ENCODE measurements at places on chromosomes 11 and 22. TPM values are rescaled to one million over a fixed set of nuclear protein-coding genes. Genes with fewer than 3 reads are reported as not detected.

The CRY2 gene
- total RNA-seq, result 52.9 TPM

The MS4A6E gene
- total RNA-seq, result not detected

The OR8D4 gene
- total RNA-seq, result not detected

The USP47 gene
- 23.7 TPM for total RNA-seq

The C22orf31 gene
- not detected for total RNA-seq

The ACRV1 gene
- not detected for total RNA-seq

The SPTBN2 gene
- 55.1 TPM for total RNA-seq

The ARHGEF17 gene
- 6.8 TPM for total RNA-seq

The POLDIP3 gene
- total RNA-seq, result 20.8 TPM

The CDHR5 gene
- total RNA-seq, result 64.8 TPM

The OR10A6 gene
- not detected for total RNA-seq

The CYB5R2 gene
- 2.8 TPM for total RNA-seq

The NLRP14 gene
- 0.10 TPM for total RNA-seq

The MFRP gene
- total RNA-seq, result not detected

The PRG2 gene
- 1.6 TPM for total RNA-seq
